Osteocyte (in vitro differentiated cells): ENCODE measurements at places on chromosomes 16 and 17. TPM values are rescaled to one million over a fixed set of nuclear protein-coding genes. Genes with fewer than 3 reads are reported as not detected.

The TPSD1 gene
- not detected in 2 replicates for total RNA-seq

The SOCS7 gene
- total RNA-seq, result 17.3 and 19.1 TPM in 2 replicates

The RHBDF1 gene
- total RNA-seq, result 56.8 and 57.6 TPM in 2 replicates

The ETV4 gene
- 5.9 and 6.5 TPM in 2 replicates for total RNA-seq

The CES4A gene
- total RNA-seq, result 3.3 and 3.8 TPM in 2 replicates

The SOST gene
- total RNA-seq, result not detected in 2 replicates

The MAP1LC3B gene
- total RNA-seq, result 141 and 145 TPM in 2 replicates

The CANT1 gene
- total RNA-seq, result 61.1 and 62.3 TPM in 2 replicates

The GNGT2 gene
- total RNA-seq, result not detected in 2 replicates

The ANKRD40CL gene
- total RNA-seq, result not detected in 2 replicates

The RNF112 gene
- total RNA-seq, result 0.39 and 0.89 TPM in 2 replicates

The SLC12A3 gene
- not detected in 2 replicates for total RNA-seq

The TLCD2 gene
- 4.2 and 4.7 TPM in 2 replicates for total RNA-seq

The GSE1 gene
- 57.3 and 64.1 TPM in 2 replicates for total RNA-seq

The NOS2 gene
- total RNA-seq, result not detected in 2 replicates

The DYNLRB2 gene
- total RNA-seq, result not detected in 2 replicates

The NEUROD2 gene
- total RNA-seq, result not detected in 2 replicates

The SRCAP gene
- 69.2 and 73.5 TPM in 2 replicates for total RNA-seq

The TSPOAP1 gene
- 0.05 TPM in 1 of 2 replicates, not detected in the other for total RNA-seq

The RANBP10 gene
- 18.9 and 19.5 TPM in 2 replicates for total RNA-seq

The EFCAB13 gene
- 1.9 and 2.7 TPM in 2 replicates for total RNA-seq

The KANSL1 gene
- total RNA-seq, result 99.0 and 102 TPM in 2 replicates

The HOXB2 gene
- total RNA-seq, result not detected in 2 replicates

The CCL17 gene
- total RNA-seq, result not detected in 2 replicates

The SRL gene
- total RNA-seq, result not detected in 2 replicates

The ASGR2 gene
- total RNA-seq, result not detected in 2 replicates

The TMED6 gene
- total RNA-seq, result 0.40 and 0.94 TPM in 2 replicates

The MT1M gene
- total RNA-seq, result 0.44 and 1.2 TPM in 2 replicates

The ZSCAN10 gene
- not detected in 2 replicates for total RNA-seq

The ARHGDIG gene
- 0.54 TPM in 1 of 2 replicates, not detected in the other for total RNA-seq

The KCNH4 gene
- not detected in 2 replicates for total RNA-seq

The OR1E1 gene
- total RNA-seq, result not detected in 2 replicates

The NT5C gene
- total RNA-seq, result 45.6 and 48.2 TPM in 2 replicates

The CRAMP1 gene
- 29.4 and 30.1 TPM in 2 replicates for total RNA-seq

The ACACA gene
- 63.5 and 63.8 TPM in 2 replicates for total RNA-seq

The RNF43 gene
- total RNA-seq, result not detected in 2 replicates

The UBALD1 gene
- 33.6 and 38.4 TPM in 2 replicates for total RNA-seq

The DOC2B gene
- total RNA-seq, result 0.10 TPM in 1 of 2 replicates, not detected in the other

The EPX gene
- not detected in 2 replicates for total RNA-seq

The CHCT1 gene
- not detected in 2 replicates for total RNA-seq

The SRR gene
- 16.3 and 18.9 TPM in 2 replicates for total RNA-seq

The PDILT gene
- total RNA-seq, result not detected in 2 replicates

The PPP1R27 gene
- 0.62 TPM in 1 of 2 replicates, not detected in the other for total RNA-seq

The HIC1 gene
- total RNA-seq, result 3.3 and 3.7 TPM in 2 replicates

The ZMYND15 gene
- total RNA-seq, result 0.55 and 0.99 TPM in 2 replicates

The LRRC46 gene
- 0.54 and 0.84 TPM in 2 replicates for total RNA-seq

The GNG13 gene
- not detected in 2 replicates for total RNA-seq
